NCI-H1417 treated with DMSO at 0.1 percent for 48 hours (cell line): ENCODE measurements at places on chromosomes 11 and 22.

- no peak for DNase-seq
Observed at GRCh38 chr11:66488957-66489356, 8.7 kb downstream of the DPP3 start.

DNA sequence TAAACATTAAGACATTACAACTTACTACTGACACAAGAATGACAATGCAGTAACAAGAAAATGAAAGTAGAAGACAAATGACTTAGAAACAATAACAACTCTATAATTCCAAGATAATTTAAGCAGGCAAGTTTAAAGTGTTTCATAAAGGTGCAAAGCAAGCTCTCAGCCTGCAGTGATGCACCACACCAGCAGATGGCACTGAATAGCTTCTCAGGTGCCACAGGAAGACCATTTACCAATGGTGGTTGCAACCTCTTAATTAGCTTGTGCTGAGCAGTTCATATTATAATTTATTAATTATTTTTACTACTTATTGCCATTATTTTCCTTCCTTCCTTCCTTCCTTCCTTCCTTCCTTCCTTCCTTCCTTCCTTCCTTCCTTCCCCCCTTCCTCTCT lies 60.6 kb downstream of the NXPE2 start:
- DNase-seq, result peak; percentile 2

DNA sequence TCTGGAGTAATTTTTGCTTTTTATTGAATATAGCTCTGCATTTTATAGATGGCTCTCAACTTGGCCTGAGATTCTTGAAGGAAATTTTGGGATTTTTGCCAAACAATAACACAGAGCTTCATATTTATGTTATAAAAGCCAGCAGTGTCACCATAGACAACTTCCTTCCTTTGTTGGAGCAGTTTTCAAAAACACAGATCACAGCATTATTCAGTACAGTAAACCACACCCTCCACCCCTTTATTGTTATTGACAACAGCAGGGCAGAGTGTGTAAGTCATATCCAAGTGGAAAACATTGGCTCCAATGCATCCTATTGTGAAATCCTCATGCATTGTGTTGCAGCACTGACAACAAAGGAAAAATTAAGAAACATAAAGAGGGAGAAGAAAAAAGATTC lies 62.6 kb upstream of the PRSS23 start:
- no peak for DNase-seq

DNA sequence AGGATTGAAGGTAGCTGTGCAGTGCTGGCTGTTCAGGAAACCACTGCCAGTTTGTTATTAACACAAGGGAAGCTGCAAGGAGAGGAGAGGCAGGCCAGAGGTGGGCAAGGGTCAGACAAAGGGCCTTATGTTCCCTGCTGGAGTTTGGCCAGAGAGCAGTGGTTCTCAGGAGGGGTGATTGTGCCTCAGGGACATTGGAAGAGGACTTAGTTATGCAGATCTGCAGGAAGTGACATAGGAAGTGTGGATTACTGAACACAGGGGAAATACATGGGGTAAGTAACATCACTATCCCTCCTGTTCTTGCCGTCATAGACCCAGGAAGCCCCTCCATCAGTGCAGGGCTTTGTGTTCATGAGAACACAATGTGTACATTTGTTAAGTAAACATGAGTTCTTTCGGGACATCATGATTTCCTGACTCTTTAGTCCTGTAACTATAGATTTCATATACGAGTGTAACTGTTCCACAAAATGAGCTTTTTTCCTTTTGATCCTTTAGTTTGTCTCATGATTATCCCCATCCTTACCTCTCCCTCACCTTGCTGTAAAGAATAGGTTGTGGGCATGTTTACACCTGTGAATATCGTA lies 5.9 kb downstream of the SRRD start:
- DNase-seq, result no peak

DNA sequence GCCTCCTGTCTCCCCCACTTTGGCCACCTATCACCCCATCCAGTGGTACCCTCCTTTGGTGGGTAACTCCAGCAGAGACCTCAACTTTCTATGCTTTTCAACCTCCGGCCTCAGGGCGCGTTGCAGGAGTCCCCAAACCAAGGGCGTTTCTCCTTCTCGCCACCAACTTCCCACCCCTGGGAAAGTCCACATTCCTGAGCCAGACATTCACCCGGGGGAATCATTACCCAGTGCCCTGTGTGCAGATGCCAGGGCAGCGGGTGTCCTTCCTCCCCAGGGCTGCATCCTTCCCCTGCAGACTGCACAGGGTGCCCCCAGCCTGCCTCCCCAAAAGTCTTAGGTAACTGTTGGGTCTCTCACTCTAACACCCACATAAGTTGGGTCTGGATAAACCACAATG lies 26.4 kb downstream of the MYEOV start:
- no peak for DNase-seq

GRCh38 chr22:44025171-44026065 lies 1.3 kb downstream of the PARVB start:
- DNase-seq, result no peak

DNA sequence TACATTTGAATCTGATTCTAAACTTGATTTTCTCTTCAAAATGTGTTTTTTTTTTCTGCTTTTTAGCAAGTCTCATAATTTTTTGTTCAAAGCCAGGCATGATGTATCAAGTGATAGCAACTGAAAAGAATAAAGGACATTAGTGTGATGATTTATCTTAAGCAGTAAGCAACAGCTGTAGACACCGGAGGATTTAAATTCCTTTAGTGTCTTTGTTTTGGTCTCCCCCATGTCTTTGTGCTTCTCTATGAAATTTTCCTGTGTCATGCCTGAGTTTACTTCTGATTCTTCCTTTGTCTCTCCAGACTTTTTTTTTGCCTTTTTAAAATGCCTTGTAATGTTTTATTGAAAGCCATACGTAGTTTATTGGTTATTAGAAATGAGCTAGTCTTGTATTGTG lies 934.2 kb upstream of the RAG2 start:
- DNase-seq, result no peak

- no peak for DNase-seq
Observed at GRCh38 chr22:27677905-27678458, 123.6 kb downstream of the MN1 start.

GRCh38 chr11:123799438-123799837 lies 6.7 kb downstream of the OR6M1 start:
- no peak for DNase-seq

DNA sequence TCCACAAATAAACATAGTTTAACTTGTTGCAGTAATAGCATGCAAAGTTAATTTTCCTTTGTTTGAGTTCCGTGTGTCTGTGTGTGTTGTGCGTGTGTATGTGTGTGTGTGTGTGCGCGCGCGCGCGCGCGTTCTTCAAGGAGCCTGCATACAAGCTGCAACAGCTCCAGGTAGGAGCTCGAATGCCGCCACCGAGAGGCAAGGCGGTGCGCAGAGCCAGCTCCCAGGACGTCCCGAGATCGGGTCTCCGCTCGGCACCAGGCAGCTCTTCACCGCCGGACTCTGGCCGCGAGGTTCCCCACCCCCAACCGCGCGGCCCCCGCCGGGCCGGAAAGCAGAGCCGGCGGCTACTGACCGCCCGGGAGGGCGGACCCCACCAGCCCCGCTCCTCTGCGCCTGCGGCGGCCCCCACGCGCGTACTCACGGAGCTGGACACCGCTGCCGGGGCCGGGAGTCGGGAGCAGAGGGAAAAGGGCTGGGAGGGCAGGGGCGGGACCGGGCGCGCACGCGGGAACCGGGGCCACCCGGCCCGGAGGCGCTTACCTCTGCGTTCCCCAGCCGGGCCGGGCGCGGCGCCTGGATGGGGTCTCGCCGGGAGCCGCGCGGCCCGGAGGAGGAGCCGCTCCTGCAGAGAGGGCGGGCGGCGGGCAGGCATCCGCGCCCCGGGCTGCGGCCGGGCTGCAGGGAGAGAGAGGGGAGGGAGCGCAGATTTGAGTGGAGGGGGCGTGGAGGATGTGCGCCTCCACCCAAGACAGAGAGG lies 40.4 kb upstream of the AKIP1 start:
- DNase-seq, result no peak

- DNase-seq, result no peak
Observed at GRCh38 chr11:105333153-105333552, 193.6 kb upstream of the CARD18 start.

GRCh38 chr11:33540946-33541915 lies 159.4 kb downstream of the C11orf91 start:
- DNase-seq, result no peak

GRCh38 chr22:44012162-44012561 lies 11.9 kb upstream of the PARVB start:
- no peak for DNase-seq

DNA sequence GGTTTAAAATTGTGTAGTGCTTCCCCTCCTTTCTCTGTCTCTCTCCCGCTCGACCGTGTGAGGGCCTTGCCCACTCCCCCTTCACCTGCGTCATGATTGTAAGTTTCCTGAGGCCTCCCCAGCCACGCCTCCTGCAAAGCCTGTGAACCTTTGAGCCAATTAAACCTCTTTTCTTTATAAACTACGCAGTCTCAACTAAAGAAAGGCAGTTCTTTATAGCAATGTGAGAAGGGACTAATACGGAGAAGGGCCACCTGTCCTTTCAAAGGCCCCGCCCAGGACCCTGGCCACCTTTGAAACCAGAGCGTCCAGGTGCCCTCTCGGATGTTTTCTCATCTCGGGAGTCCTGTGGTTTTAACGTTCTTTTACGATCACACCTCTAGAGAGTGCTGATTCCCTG lies 741.5 kb downstream of the BRD1 start:
- no peak for DNase-seq

- DNase-seq, result no peak
Observed at GRCh38 chr11:108543316-108543964, 45.3 kb upstream of the POGLUT3 start.

DNA sequence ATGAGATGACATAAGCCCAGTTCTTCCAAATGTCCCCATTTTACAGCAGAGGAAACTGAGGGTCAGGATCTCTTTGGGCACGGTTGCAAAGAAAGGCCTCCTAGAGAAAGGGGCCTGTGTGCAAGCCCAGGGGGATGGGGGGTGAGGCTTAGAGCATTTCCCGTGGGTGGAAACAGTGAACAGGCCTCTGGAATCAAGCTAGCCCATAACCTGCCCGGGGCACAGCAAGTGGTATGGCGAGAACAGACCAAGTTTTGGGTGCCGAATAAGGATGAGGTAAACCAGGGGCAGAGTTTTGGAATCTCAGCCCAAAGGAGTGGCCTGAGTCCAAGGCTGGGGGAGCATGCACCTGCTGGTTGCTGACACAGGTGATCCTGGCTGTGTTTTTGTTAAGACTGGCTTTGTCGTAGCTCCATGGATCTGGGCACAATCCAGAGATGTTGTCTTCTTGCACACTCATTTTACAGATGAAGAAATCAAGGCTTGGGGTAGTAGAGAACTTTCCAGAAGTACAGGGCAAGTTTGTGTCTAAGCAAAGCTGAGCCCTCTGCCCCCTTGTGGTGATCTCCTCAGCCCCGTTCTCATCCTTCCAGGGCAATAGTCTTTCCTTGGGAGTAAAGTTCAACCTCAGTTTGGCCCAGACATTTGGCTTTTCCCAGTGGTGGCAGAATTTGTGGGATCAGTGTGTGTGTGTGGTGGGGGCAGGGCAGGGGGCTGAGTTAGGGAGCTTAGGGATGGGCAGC lies 53.5 kb upstream of the MYEOV start:
- DNase-seq, result no peak

DNA sequence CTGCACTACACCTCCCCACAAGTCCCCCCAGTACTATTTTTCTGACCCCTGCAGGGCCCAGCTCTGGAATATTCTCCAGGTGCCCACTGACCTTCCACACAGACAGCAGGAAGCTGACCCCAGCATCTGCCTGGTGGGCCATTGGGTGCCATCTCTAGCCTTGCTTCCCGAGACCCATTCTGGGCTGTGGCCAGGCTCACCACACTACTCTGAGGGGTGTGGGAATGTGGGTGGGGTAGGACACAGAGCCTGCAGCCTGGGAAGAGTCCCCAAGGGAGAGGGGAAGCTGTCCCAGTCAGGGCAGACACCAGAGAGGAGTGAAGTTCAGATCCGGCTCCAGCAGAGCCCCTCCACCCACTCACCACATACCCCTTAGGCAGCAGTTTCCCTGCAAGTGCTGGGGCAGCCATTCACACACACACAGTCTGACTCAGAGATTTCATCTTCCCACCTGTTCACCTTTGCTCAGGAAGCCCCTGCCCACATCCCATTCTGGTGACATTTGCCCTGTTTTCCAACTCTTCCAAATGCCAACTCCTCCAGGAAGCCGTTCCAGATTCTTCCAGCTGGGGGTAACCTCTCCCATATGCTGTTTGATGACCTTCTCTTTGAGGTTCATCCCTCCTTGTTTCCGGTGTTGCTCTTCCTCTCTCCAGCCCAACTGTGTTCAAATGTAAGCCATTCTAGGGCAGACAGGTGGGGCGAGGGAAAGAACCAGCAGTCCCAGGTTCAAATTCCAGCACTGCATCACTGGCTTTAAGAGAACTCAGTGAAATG lies 1.9 kb downstream of the SLCO2B1 start:
- DNase-seq, result no peak

DNA sequence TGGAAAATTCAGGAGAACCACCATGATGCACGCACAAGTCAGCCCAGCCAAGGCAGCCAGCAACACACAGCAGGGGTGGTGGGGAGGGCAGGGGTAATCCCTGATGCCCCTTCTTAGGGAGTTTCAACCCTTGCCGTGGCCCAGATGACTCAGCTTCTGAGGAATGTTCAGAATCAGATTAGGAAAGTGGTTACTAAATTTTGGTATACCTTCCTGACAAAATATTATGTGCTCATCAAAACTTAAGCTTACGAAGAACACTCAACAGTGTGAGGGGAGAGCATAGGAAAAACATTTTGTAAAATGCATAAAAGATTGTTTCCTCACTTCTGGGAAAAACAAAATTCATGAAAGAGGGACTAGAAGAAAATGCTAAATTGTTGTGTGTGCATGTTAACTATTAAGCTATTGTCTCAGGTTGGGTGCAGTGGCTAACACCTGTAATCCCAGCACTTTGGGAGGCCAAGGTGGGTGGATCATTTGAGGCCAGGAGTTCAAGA lies 32.1 kb downstream of the SERPIND1 start:
- DNase-seq, result no peak

DNA sequence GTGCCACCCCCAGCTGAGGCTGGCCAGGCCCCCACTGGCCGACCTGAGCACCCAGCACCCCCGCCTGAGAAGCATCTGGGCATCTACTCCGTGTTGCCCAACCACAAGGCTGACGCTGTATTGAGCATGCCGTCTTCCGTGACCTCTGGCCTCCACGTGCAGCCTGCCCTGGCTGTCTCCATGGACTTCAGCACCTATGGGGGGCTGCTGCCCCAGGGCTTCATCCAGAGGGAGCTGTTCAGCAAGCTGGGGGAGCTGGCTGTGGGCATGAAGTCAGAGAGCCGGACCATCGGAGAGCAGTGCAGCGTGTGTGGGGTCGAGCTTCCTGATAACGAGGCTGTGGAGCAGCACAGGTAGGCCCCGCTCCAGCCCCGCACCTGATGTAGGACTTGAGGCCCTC lies 4.7 kb downstream of the ZBTB16 start:
- DNase-seq, result no peak

GRCh38 chr11:111329306-111330204 lies 31.2 kb downstream of the POU2AF3 start:
- DNase-seq, result no peak
